Regular cardiac myocyte (primary cell): ENCODE measurements at places on chromosomes 11 and 22. TPM values are rescaled to one million over a fixed set of nuclear protein-coding genes. Genes with fewer than 3 reads are reported as not detected.

Gene FZD4
- 49.6 and 52.0 TPM in 2 replicates for total RNA-seq

Gene ANAPC15
- total RNA-seq: 13.8 and 49.3 TPM in 2 replicates

Gene ACTN3
- total RNA-seq: under 0.01 and 0.28 TPM in 2 replicates

Gene AKIP1
- total RNA-seq: 43.3 and 51.6 TPM in 2 replicates

Gene RTN3
- total RNA-seq: 69.8 and 77.0 TPM in 2 replicates

Gene ADAMTS15
- 13.5 and 29.1 TPM in 2 replicates for total RNA-seq

Gene CFAP300
- 8.7 and 9.4 TPM in 2 replicates for total RNA-seq

Gene SCGB2A2
- not detected in 2 replicates for total RNA-seq

Gene TM7SF2
- 8.6 and 14.7 TPM in 2 replicates for total RNA-seq

Gene ISX
- not detected in 2 replicates for total RNA-seq

Gene UBE2L6
- total RNA-seq: 32.0 and 40.9 TPM in 2 replicates

Gene RIMBP3B
- total RNA-seq: under 0.01 TPM in 2 replicates

Gene MGAT3
- total RNA-seq: 1.3 and 3.1 TPM in 2 replicates

Gene CLMP
- total RNA-seq: 116 and 324 TPM in 2 replicates

Gene RAB38
- total RNA-seq: 0.28 and 1.7 TPM in 2 replicates

Gene SPINDOC
- total RNA-seq: 8.2 and 22.4 TPM in 2 replicates
